ENCODE measurements at places on chromosomes 11 and 22.
A peak's percentile ranks its signal among the peaks of the same experiment; 100 is the strongest.

DNA sequence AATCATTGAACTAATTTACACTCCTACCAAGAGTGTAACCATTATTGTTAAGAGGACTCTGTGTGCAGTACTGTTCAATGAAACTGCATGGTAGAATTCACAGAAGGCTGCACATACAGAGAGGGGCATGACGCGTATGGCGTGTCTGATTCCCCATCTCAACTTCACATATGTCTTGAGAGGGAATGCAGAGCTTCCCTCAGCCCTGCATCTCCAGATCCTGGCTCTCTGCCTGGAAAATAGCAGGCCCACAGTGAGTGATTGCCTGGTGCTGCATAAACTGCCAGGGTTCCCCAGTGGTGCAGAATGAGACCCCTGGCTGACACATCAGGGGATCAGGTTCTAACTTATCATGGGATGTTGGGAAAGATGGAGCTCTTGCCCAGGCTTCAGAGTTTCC lies 260.2 kb upstream of the ISX start:
- no peak for DNase-seq

DNA sequence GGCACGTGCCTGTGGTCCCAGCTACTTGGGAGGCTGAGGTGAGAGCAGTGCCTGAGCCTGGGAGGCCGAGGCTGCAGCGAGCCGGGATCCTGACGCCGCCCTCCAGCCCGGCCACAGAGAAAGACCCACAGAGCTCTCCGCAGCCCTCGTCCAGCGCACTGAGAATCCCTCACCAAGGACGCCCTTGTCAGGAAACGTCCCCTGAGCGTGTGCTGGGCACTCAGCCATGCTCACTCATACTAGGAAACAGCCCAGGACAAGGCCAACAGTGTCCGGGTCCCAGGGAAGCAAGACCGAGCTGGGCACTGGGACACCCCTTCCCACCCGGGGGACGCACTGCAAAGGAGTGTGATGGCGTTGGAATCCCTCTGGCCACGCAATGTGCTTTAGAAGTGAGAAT lies 14.5 kb downstream of the DEAF1 start:
- no peak for DNase-seq

DNA sequence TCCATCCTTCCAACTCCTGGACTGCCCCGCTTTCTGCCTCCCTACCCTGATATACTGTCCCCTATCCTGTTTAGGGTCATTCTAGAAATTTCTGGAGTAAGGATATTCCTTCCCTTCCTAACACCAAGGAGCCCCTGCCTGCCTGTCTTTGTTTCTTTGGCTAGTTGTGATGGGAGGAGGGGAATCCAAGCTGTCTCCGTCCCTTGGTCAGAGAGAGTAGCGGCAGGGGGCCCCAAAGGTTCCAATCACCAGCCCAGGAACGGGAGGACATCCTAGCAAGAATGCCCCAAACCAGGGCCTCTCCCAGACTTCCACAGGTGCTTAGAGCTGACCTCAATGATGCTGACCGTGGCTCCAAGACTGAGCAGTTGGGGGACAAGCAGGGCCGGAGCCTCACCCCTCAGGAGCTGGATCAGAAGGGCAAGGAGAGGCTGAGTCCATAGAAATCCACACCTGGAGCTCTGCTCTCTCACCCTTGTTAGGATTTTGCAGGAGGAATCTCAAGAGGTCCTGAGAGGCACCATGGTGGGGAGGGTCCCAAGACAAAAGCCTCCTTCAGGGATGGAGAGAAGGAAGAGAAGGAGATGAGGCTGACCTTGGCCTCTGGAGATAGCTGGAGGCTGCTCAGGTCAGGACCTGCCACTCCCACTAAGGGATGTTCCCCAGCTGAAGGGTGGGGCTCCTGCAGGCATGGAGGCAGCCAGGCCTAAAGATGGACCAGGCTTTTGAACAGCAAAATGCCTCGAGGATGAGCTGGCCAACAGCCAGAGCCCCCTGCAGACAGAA lies 13.6 kb downstream of the SLC22A12 start:
- no peak for DNase-seq

DNA sequence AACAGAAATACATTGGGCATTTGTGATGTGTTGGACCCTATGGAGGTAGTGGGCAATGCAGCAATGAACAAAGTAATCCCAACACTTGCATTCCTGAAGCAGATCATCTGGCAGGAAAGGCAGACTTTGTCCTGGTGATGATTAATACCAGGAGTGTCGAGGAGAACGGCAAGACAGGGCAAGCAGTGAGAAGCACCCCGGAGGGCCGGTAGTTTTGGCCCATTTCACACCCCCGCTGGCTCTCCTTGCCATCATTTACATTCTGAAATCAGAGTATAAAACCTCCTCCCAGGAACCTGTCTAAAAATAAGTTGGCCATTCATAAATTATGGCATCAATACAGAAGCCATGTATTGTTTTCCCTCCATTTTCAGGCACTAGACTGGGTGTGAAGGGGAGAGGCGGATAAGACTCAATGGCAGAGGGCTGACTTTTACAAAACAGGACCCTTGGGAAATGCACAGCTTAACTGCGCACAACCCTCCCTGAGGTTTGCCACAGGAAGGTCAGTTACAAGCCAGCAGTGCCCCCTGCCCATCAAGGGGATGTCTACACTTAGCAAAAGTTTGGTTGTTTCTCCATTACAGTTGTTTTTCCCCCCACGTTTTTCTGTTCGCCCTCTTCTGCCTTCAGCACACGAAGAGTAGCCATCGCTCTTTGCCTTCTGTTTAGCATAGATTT lies 55.6 kb downstream of the OPCML start:
- DNase-seq: no peak

- no peak for DNase-seq
These were observed 7.7 kb downstream of the CD44 start for GRCh38 chr11:35146711-35147110.

DNA sequence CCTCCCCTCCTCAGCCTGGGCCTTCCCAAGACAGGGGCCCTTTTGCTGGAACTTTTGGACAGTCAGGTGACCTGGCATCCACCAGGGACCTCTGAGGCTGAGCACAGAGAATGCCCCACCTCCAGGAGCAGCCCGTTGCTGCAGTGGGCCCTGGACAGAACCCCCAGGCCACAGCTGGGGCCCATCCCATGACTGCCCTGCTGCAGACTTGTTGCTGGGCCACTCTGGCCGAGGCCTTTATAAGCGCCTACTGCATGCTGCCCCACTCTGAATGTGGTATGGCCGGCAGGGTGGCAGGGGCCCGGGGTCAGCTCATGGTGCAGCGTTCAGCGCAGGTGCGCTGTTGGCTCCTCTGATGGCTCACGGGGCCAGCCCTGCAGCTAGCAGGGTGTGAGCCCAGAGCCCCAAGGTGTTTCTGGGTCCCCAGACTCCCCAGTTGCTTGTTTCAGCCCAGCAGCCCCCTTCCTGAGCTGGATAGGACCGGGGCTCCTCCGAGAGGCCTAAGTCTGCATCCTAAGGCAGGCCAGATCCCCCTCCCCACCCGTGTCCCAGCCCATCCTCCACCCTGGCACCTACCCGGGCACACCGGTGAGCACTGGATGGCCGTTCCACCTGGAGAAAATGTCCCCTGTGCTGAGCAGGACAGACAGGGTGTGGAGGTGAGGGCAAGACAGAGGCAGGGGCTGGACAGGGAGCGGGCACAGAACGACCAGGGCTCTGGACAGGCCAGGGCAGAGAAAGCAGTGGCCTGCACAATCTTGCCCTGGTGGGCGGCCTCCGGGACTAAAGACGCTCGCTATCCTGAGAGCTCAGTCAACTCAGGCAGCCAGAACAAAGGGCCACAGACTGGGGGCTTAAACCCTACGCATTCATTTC lies 28.1 kb upstream of the TH start:
- no peak for DNase-seq

GRCh38 chr11:16166571-16166970 lies 189.8 kb downstream of the SOX6 start:
- DNase-seq: no peak

GRCh38 chr11:2771758-2772466 lies 72.1 kb upstream of the KCNQ1OT1 start:
- DNase-seq: no peak

GRCh38 chr11:120666121-120666639 lies 154.6 kb downstream of the GRIK4 start:
- no peak for DNase-seq

DNA sequence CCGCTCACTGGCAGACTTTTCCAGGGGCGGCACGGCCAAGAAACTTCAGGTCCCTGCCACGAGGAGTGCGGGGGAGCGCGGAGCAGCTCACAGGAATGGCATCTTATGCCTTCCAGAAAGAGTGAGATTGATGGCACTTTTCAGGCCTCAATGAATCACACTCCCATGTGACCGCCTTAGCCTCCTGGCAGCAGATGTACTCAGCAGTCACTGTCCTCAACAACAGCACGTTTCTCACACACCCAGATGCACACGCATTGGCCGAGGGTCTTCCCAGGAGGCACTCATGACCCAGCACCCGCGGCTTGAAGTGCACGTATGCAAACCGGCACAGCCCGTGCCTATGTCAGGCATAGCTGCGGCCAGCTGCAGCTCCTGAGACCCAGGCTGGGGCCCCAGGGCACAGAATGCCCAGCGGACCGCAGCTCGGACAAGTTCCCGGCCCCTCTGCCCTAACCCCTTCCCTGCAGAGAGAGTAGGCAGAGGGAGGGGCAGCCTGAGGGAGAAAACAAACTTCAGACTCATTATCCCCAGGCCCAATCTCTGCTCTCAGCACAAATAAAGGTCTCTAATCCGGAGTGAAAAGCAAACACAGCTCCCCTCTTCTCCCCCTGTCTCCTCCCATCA lies 48.3 kb downstream of the RPUSD4 start:
- DNase-seq: no peak

- no peak for DNase-seq
These were observed 489 bp downstream of the NUP98 start for GRCh38 chr11:3796801-3797328.

DNA sequence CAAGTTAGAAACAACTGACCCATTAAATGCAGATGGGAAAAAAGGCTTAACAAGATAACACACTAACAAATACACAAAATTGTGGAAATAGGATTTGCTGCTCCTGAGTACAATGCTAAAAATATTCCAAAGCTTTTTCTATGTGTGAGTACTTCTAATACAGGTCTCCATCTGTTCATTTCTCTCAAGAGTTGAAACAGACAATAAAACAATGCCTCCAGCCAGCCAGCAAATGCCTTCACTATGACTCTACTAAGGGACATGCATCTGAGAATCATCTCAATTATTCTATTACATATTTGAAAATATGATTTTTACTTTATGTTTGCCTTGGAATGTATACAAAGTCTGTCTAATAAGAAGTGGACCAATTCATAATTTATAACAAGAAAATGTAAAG lies 119.0 kb downstream of the CADM1 start:
- DNase-seq: no peak

- DNase-seq: no peak
These were observed 311.0 kb downstream of the SBF2 start for GRCh38 chr11:9982796-9983579.

DNA sequence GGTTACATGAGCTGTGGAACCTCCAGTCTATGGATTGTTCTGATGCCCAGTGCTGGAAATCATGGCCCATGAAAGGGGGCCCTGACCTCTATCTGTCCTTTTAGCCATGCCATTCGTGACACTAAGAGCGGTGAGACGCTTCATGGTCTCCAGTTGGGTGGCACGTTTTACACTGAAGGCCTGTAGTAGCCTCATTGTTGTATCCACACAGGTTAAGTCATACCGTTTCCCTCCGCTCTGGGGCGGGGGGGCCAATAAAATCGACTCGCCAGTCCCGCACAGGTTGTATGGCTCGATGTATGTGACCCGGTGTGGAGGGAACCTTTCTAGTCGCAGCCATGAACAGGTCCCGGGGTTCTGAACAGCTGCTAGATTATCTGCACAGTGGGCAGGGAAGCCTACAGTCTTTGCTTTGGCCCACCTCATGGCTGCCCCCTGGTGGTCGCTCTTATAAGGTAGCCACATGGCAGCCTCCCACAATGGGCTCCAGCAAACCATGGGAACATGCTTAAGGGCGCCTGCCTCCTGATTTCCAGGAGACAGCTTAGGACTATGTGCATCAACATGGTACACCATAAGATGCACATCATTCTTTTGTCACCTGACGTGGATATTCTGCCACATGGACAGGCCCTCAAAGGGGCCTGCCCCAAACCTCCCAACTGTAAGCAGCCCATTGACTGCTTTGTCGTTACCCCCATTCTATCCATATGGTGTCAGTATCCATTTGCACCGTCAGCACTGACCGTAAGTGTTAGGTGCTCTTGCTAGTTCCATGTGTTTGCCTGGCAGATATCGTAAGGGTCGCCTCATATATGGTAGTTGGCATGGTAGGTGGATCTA lies 19.7 kb upstream of the APOL3 start:
- peak; percentile 92 for DNase-seq

- no peak for DNase-seq
These were observed 24.8 kb upstream of the MTCH2 start for GRCh38 chr11:47667135-47667534.

DNA sequence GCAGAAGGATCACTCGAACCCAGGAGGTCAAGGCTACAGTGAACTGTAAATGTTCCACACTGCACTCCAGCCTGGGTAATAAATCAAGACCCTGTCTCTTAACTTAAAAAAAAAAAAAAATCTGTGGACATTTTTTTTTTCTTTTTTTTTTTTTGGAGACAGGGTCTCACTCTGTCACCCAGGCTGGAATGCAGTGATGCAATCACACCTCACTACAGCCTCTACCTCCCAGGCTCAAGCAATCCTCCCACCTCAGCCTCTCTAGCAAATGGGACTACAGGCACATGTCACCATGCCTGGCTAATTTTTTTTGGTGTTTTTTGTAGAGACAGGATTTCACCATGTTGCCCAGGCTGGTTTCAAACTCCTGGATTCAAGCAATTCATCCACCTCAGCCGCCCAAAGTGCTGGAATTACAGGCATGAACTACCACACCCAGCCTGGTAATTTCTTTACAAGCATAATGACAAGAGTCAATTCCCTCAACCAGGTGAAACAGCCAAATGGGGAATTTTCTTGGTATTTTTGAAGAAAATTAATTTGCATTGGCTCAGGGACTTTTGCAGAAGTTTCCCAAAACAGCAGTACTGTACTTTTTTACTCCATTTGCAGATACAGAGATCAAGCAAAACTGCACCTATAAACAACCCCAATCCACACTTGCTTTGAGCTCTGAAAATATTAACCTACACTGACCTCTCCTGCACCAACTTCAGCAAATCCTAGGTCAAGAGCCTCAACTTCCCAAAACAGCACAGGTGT lies 44.0 kb downstream of the MRTFA start:
- no peak for DNase-seq

DNA sequence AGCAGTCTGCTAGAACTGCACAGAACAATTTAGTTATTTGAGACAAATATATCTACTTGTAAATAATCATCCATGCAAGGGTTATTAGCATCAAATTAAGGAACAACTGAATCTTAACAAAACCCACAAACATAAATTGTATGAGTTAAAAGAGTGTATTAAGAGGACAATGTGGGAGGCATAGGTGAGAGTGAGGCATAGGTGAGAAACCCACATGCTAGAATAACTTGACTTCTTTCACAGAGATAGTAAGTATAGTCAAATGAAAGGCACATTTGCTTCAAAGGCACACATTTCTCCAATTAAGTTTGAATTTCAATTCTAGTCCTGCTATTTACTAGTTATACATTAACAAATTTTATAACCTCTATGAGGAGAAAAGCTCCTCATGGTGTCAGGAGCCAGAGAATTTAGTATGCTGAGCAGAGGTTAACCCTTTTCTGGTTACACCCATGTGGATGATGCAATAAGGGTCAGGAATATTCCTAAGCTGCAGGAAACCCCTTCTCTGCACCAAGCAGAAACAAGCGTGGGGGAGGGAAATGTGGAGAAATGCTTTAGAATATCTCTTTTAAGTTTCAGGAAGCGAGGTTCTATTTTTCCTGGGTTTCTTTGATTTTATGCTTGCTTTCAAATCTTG lies 264.2 kb downstream of the GRM5 start:
- no peak for DNase-seq

- DNase-seq: no peak
These were observed 32.5 kb upstream of the ATXN10 start for GRCh38 chr22:45638834-45639746.
